ELR (cell line): ENCODE measurements at places on chromosomes 11 and 22.

DNA sequence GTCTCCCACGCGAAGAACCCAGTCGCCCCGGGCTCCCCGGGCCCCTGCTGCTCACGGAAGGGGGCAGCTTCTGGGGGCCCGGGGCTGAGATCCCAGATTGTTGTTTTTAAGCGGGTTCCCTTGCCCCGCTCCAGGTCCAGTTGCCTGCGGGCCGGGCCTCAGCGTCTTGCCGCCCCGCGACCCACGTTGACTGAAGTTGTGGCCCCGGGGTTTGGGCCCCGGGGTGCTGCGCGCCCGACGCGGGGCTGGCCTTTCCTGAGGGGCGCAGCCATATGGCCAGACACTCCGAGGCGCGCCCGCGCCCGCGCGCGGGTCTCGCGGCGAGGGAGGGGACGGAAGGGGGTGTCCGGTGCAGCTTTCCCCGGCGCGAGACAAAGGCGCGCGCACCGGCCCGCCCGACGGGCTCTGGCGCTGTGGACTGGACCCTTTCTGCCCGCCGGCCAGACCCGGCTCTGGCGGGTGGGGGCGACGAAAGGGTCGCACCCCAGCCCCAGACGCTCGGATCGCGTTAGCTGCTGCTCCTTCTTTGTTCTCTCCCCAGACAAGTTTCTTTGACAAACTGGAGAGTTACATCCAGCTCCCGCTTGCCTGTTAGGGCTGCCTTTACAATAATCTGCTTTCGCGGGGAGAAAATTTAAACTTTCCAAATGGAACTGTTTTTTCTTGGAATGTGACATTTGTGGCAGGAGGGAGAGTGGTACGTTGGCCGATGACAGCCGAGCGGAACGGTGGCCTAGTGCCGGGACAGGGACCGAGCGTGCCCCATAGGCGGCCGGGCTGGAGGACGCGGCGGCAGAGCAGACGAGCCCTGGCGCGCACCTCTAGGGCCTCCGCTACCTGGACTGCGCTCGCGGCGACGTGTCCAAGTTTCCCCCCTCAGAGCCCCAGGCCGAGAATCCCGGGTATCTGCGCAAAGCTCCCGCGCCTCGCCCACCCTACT is 716 bp downstream of the AMOTL1 start:
- DNase-seq, result peak; percentile 51

DNA sequence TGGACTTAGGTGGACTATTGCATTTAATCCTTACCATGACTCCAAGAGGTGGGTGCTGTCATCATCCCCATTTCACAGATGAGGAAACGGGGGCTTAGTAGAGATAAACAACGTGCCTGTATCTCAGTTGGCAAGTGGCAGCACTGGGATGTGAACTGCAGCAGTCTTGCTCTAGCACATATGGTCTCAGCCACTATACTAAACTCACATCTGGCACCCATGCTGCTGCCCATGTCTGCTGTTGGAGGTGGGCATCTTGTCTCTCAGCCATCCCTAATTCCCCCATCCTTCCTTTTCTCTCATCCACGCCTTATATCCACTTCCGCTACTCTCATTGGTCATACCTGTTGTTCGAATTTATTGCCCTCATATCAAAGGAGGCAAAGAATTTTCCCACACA is 3.8 kb downstream of the PRG3 start:
- DNase-seq, result peak; percentile 10

DNA sequence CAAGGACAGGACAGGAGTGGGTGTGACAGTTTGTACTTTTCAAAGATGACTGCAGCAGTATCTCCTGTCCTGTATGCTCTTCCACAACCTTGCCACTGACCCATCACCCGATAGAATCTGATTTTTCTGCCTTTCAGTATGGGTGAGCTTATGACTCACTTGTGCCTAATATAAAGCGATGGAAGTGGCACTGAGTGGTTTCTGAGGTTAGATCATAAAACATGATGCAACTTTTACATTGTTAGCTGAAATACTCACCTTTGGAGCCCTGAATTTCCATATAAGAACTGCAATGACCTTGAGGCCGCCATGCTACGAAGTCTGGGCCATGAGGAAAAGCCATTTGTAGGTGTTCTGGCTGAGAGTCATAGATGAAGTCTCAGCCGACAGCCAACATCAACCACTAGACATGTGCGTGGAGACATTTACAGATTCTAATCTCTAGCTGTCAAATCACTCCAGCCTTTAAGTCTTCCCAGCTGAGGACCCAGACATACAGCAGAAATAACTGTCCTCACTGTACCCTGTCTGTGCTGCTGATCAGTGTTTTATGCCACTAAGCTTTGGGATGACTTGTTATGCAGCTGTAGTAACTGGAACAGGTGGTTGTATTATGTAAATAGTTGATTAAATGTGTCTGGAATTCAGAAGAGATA is 105.9 kb upstream of the ARHGAP20 start:
- DNase-seq, result peak; percentile 27

DNA sequence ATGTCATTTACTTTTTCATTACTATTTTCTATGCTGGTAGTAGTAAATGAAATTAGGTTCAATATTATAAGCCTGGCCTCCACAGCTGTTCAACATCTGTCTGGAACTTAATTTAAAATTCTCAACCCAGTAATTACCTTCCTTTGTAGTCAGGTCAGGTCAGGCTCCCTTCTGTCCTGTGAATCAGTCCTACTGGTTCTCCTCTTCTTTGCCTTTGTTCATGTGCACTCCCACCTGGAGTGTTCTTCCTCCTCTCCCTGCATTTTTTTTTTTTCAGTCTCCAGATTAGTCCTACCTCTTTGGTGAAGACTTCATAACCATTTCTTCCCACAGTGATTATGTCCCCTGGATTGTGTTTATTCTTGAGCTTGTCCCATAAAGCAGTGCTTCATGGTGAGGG is 67.9 kb downstream of the DKK3 start:
- DNase-seq, result no peak

DNA sequence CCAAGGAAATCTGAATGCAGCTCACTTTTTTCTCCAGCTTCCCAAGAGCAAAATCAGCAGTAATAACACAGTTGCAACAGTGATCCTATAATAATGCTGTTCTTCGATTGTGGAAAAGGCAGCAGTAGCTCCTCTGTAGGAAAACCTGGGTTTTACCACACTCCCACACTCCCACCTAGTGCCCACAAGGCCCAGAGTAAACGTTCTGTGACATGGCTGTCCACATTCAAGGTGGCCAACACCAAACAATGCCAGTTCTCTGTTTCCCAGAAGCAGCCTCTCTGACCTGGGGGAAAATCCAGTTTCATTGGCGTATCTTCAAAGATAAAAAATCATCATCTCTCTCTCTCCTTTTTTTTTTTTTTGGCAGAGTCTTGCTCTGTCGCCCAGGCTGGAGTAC is 40.2 kb downstream of the WT1 start:
- DNase-seq, result no peak

DNA sequence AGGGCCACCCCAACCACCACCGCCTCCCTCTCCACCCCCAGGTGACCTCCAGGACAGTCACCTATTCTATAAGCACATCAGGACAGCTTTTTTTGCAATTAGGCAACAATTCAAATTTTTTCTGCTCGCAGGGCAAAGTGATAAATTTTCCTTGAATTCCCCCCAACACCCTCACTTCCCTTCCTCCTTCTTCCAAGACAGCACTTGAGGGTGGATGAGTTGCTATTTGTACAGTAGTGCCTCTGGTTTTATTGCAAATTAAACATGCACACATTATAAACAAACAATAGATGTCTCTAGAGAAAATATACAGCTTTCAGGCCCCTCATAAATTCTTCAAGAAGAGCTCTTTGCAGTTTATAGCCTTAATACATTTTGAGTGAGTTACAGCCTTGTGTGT is 80.9 kb upstream of the USP47 start:
- DNase-seq, result no peak

DNA sequence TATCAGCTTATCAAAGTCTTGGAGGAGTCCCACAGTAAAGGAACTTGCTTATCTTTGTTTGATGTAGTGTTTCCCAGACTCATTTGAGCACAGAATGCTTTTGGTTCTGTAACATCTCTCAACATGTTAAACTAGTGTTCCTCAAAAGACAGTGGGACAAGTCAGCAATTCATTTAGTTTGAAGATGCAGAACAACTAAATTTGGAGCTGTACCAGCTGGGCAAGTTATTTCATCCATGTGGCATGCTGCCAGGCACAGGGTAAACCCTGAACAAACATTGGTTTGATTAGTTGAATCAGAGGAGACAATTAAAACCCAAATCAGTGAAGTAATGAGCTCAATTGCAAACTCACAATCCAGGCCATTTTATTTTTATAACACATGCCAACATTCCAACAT is 141.2 kb downstream of the CSNK2A3 start:
- DNase-seq, result no peak

DNA sequence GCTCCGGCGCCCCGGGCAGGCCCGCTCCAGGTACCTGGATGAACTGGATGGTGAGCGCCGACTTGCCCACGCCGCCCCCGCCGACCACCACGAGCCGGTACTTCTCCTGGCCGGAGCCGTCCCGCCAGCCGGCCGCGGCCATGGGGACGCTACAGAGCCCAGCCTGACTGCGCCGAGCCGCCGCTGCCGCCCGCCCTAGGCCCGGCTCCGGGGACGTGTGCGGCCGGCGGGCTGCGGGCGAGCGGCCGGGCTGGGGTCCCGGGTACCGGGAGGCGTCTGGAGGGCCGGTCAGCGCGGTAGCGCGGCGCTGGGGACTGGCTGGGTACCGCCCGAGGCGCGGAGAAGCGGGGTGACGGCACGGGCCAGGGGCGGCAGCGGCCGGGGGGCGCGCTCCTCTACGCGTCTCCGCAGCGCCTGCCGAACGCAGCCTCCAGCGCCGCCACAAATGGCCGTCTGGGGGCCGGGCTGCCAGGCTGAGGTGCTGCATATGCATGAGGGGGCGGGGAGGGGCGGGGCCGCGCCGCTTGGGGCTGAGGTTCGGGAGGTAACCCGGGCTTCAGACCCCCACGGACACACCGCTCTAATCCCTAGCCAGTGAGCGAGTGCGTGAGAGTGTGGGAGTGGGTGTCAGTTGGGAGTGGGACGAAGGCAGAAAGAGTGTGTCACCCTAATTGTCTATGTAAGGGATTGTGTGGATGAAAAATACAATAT is at the start of gene RRAS2:
Gene RRAS2 (minus strand): TSS at position 455 of the 711 bp plus-strand sequence. CDS start 313 bp downstream, at position 142.
- DNase-seq, result peak; percentile 86

DNA sequence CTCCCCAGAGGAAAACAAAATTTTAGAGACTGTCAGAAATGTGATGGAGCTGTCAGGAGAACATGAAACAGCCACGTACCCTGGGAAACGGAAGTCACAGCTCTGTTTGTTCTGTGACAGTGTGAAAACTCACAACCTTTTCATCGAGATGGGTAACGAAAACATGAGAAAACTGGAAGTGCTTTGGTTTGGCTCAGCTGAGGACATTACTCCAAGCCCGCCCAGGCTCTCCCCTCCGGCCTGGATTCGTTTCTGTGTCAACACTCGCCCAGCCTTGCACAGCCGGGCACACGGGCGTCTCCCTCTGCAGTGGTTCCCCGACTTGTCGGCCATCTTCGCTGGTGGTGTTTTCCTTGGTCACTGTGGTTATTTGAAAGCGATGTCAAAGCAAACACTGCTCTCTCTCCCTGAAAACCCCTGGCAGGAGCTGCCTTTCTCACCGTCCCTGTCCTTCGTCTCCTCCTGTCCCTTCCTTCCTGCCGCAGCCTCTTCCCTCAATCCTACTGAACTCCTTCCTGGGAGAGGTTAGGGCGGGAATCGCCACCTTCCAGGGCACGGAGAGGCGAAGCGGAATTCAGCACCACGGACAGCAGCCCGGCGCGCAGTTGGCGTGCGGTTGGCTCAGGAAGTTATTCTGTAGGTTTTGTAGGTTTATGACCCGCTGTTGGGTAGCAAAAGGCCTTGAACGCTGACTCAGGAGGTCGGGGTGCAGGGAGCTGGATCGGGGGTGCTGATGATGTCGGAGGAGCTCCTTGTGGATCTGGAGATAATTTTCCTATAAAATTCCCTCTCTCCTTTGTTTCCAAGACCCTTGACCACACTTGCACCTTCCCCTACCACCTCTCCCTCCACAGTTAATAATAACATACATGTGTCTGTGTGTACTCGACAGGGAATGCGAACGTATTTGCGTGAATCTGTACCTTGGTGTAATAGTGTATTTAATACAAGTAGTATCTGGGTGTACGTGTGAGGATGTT is 13.1 kb upstream of the RPS19BP1 start:
- no peak for DNase-seq

- no peak for DNase-seq
These were observed 2.2 kb downstream of the HBG2 start for GRCh38 chr11:5252192-5252918.

DNA sequence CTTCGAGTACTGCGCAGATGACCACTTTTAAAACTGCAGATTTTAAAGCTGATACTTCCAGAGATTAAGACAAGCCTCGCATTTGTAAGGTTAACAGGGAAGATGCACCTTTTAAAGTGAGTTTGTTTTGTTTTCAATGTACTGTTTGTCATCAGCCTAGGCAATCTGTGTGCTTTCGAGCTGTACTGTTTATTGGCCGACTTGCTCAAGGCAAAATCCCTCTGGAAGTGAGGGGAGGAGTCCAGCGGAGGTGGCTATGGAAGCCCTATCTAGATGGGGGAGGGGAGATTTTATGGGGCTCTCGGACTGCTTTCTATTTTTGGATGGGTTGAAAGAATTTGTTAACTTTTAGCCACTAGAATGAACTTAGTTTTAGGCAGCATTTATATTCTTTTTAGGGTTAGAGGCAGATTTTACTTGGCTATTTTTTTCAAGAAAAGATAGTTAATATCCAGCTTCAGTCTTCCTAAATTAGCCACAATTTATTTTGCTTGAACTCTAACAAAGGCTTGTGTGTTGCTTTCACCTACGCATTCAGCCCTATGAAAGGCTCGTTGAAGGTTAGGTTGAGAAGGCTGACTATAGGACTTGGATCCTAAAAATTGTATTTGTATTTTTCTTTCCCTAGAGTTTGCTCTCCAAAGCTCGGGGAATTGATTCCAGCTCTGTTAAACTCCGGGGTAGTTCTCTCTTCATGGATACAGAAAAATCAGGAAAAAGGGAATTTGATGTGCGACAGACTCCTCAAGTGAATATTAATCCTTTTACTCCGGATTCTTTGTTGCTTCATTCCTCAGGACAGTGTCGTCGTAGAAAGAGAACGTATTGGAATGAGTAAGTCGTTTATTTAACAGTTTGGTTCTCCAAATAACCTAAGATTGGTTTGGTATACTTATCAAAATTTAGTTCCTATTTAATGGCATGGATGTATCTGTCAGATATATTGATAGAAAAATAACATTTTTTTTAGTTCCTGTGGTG is 2.1 kb downstream of the WEE1 start:
- peak; percentile 91 for DNase-seq

DNA sequence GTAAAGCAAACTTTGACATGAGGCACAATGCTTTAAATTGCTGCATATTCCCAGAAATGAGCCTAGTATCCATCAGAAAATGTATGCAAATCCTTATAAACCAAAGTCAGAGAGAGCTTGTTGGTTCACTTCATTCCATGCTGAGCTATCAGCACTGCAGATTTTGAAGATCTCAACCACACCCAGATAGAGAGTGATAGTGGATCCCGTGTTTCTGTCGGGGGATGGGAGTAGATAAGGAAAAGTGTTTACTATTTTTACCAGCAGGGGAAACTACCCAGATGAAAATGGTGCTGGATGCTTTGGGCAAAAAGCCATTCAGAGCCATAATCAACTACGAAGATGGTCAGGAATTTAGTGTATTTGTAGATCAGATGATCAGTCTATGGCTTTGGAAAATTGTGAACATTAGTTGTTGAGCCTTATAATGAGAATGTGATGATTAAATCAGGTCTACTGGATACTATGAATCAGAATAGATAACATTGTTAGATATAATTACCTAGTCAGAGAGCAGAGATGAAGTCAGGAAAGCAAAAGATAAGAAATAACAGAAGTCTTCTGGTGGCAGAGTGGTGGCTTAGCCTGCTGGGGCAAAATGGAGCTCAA is 10.8 kb downstream of the OR51B6 start:
- no peak for DNase-seq

GRCh38 chr22:29003975-29004646 is 57.5 kb downstream of the C22orf31 start:
- DNase-seq, result no peak

- DNase-seq, result peak; percentile 95
These were observed 47.2 kb downstream of the CYTH4 start for GRCh38 chr22:37329238-37330140.
